Stimulated activated CD8-positive, alpha-beta memory T cell treated with anti-CD3 and anti-CD28 coated beads, Interleukin-4, amount 100 ng/mL, for 1 hour (primary cell): ENCODE measurements at places on chromosomes 6 and 20.

DNA sequence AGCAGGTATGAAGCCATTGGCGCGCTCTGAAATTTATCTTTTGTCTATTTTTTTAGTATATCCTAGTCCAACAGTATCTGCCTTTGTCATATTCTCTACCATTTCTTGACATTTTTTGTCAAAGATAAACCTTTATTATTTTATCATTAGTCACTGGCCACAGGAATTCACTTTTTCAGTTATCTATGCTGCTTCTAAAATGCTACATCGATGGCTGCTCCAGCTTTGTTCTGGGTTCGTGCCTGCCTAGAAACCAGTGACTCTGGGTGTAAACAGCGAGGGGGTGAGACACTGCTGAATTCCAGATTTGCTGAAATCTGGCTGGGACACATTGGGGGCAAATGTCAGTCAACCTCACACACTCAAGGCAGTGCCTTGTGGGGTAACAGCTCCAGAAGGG, 193.4 kb downstream of the CDC5L start:
- no peak for DNase-seq

- DNase-seq = no peak
Observed at GRCh38 chr6:155676346-155676745, 220.7 kb upstream of the NOX3 start.

- no peak for DNase-seq
Observed at GRCh38 chr6:129671442-129672340, 38.3 kb downstream of the ARHGAP18 start.

DNA sequence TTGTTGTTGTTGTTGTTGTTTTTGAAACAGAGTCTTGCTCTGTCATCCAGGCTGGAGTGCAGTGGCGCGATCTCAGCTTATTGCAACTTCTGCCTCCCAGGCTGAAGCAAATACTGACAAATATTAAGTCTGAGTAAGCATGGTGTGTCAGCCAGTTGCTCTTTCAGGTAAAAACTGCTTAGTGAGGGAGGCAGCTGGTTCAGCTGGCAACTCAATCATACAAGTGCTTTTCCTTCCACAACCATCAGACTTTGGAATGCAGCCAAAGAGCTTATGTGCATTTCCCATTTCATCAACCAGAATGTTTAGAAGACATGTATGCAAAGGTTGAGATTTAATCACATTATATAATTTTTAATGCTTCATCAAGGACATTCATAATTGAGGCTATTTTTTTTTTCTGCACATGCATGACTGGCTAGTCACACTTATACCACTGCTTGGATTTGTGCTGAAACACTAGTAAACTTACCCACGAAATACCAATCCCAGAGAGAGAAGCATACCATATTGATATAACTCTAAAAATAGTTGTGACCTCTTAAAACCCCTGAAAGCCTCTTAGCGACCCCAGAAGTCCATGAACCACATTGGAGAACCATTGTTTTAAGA, 56.0 kb downstream of the CLIC5 start:
- no peak for DNase-seq

GRCh38 chr6:149037051-149037671, 280.4 kb upstream of the TAB2 start:
- no peak for DNase-seq
